Mesothelial cell of epicardium (in vitro differentiated cells): ENCODE measurements at places on chromosomes 3 and 15. TPM values are rescaled to one million over a fixed set of nuclear protein-coding genes. Genes with fewer than 3 reads are reported as not detected.

GRCh38 chr3:129046732-129047552 is 13.6 kb upstream of the GP9 start:
- no peak for DNase-seq
- H3K27me3 ChIP-seq, result peaks cover 23% of the 10 kb centered on the region
- no peak overlapping the region for H3K27ac ChIP-seq
- H3K4me1 ChIP-seq, result peaks cover 1% of the 10 kb centered on the region
- H3K4me3 ChIP-seq, result no peak overlapping the region
- peaks cover 8% of the 10 kb centered on the region for H3K36me3 ChIP-seq

GRCh38 chr3:66812741-66813140 is 185.4 kb upstream of the KBTBD8 start:
- peaks cover 8% of the 10 kb centered on the region for H3K27me3 ChIP-seq
- H3K27ac ChIP-seq, result no peak overlapping the region
- no peaks in the 10 kb centered on the region for H3K36me3 ChIP-seq
- peaks cover 6% of the 10 kb centered on the region for H3K4me1 ChIP-seq
- DNase-seq, result no peak

GRCh38 chr3:69423463-69424155 is 37.7 kb upstream of the FRMD4B start:
- no peaks in the 10 kb centered on the region for H3K36me3 ChIP-seq
- H3K4me1 ChIP-seq, result peaks cover 4% of the 10 kb centered on the region
- no peak overlapping the region for H3K27ac ChIP-seq
- no peaks in the 10 kb centered on the region for H3K27me3 ChIP-seq
- no peak for DNase-seq

GRCh38 chr3:10758304-10759037 is 57.6 kb upstream of the SLC6A11 start:
- peaks cover 48% of the 10 kb centered on the region for H3K27me3 ChIP-seq
- H3K36me3 ChIP-seq, result no peaks in the 10 kb centered on the region
- H3K4me1 ChIP-seq, result no peaks in the 10 kb centered on the region
- DNase-seq, result peak; percentile 65
- no peak overlapping the region for H3K4me3 ChIP-seq
- no peak overlapping the region for H3K27ac ChIP-seq

GALNT15 gene
- total RNA-seq, result 0.07 to 0.13 TPM (median 0.11 TPM) in 3 replicates

DNA sequence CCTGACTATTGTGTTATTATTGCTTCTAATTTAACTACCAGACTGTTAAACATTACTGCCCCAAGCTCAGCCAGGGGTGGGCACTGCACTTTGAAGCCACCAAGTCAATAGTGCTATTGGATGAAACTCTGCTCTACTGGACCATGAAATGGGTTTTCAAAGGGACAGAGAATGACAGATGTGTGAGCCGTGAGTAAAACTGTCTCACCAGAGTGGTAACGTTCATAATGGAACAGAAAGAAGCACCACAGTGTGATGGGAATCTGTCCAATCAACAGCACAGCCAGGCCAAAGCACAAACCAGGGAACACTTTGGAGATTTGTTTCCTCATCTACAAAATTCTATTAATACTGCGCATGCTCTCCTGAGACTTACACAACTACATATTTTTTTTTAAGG is 171.8 kb upstream of the LPP start:
- H3K4me3 ChIP-seq, result no peak overlapping the region
- no peak for DNase-seq
- no peaks in the 10 kb centered on the region for H3K4me1 ChIP-seq
- H3K27me3 ChIP-seq, result no peaks in the 10 kb centered on the region
- H3K36me3 ChIP-seq, result peaks cover 2% of the 10 kb centered on the region
- H3K27ac ChIP-seq, result no peak overlapping the region

DNA sequence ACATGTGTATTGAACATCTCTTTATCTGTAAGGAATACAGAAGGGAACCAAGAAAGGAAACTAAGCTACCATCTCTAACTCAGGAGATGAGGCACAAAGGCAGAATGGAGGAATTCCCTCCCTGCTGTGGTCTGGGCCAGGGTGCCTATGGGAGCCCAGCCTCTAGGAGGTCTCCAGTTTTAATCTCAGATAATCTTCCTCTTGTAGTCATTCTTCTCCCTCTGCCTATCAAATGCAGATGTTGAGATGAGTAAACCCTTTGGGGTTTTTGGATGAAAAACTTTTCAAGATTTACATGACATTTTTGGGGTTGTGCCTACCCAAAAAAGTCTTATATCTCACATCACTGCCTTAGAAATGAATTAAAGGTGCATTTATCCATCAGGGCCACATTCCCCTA is 23.3 kb downstream of the SCG5 start:
- peaks cover 6% of the 10 kb centered on the region for H3K4me1 ChIP-seq
- no peaks in the 10 kb centered on the region for H3K36me3 ChIP-seq
- no peaks in the 10 kb centered on the region for H3K27me3 ChIP-seq
- no peak overlapping the region for H3K27ac ChIP-seq

TLR9 gene
- 0.16 to 0.23 TPM in 2 of 3 replicates, not detected in the other for total RNA-seq

DNA sequence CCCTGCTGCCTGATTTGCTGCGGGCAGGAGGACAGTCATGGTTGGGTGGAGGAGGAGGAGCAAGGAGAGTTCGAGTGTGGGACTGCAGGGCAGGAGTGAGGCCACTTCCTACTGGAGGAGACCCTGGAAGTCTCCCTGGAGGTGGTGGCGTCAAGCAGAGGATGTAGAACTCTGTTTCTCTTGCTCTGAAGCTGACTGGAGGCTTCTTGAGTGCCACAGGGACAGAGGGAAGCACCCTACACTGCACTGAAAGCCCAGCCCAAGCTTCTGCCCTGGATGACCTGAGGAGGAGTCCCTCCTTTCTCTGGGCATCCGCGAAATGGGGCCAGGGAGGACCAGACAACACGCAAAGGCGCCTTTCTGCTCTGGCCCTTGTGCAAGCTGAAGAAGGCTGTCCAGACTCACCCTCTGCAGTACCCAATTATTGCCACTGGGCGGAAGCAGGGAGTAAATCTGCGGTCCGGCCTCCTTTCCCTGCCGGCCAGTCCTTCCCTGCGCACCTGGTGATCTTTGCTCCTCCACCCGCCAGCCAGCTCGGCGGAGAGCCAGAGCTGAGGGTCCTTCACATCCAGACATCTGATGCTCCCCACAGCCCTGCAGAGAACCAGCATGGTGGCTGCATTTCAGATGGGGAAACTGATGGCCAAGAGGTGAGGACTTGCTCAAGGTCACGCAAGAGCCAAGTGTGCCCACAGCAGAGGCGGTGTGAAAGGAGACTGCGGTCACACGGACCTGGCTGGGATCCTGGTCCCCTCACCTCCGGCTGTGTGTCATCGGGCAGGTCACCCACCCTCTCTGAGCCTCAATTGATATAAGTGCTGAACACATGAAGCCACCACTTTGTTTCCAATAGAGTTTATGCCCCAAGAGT is 207.1 kb downstream of the TBC1D2B start:
- no peak overlapping the region for H3K4me3 ChIP-seq
- DNase-seq, result peak; percentile 81
- H3K36me3 ChIP-seq, result no peaks in the 10 kb centered on the region
- peaks cover 10% of the 10 kb centered on the region for H3K4me1 ChIP-seq
- H3K27ac ChIP-seq, result no peak overlapping the region

BOC gene
- total RNA-seq, result 76.1 to 85.3 TPM (median 79.3 TPM) in 3 replicates

GRCh38 chr3:33956206-33956605 is 157.8 kb downstream of the PDCD6IP start:
- H3K4me1 ChIP-seq, result no peaks in the 10 kb centered on the region

ZNF710 gene
- 30.3 to 31.7 TPM (median 30.4 TPM) in 3 replicates for total RNA-seq

CAPN3 gene
- total RNA-seq, result 12.2 to 13.7 TPM (median 12.8 TPM) in 3 replicates

SMCO1 gene
- total RNA-seq, result not detected in 3 replicates

APOD gene
- total RNA-seq, result 0.63 to 1.2 TPM (median 0.86 TPM) in 3 replicates

DUOX1 gene
- 6.8 to 7.9 TPM (median 7.2 TPM) in 3 replicates for total RNA-seq
